ENCODE measurements at places on chromosomes 2 and 18. TPM values are rescaled to one million over a fixed set of nuclear protein-coding genes. Genes with fewer than 3 reads are reported as not detected.

The LIPG gene
- total RNA-seq = 0.24 TPM

The MEX3C gene
- total RNA-seq = 18.7 TPM

The GRP gene
- not detected for total RNA-seq

The GDF7 gene
- total RNA-seq = 0.09 TPM
